ENCODE measurements at places on chromosomes 6 and 20. TPM values are rescaled to one million over a fixed set of nuclear protein-coding genes. Genes with fewer than 3 reads are reported as not detected.
A peak's percentile ranks its signal among the peaks of the same experiment; 100 is the strongest.

ADGB gene
- total RNA-seq: 34.6 TPM

HUS1B gene
- total RNA-seq: 0.83 TPM

CRIP3 gene
- total RNA-seq: not detected

DNA sequence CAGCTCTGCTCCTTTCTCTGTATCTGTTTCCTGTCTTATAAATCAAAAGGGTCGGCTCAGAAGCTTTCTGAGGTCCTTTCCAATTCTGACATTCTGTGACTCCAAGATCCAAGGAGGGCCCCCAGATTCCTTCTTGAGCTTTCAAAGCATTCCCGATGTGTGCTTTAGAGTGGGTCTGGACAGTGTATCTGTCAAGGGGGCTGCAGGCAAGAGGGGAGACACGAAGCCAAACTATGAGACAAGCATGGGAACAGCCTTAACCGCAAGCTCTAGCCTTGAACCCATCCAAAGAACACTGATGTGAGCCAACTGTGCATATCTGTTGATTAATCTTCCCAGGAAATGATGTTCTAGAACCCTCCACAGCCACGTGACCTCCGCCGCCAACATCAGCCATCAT lies 73.8 kb downstream of the TSHZ2 start:
- no peaks in the 10 kb centered on the region for H3K27me3 ChIP-seq
- H3K27ac ChIP-seq: no peak overlapping the region
- no peaks in the 10 kb centered on the region for H3K4me1 ChIP-seq
- H3K4me3 ChIP-seq: no peak overlapping the region
- no peak for DNase-seq
- H3K36me3 ChIP-seq: no peaks in the 10 kb centered on the region

DNA sequence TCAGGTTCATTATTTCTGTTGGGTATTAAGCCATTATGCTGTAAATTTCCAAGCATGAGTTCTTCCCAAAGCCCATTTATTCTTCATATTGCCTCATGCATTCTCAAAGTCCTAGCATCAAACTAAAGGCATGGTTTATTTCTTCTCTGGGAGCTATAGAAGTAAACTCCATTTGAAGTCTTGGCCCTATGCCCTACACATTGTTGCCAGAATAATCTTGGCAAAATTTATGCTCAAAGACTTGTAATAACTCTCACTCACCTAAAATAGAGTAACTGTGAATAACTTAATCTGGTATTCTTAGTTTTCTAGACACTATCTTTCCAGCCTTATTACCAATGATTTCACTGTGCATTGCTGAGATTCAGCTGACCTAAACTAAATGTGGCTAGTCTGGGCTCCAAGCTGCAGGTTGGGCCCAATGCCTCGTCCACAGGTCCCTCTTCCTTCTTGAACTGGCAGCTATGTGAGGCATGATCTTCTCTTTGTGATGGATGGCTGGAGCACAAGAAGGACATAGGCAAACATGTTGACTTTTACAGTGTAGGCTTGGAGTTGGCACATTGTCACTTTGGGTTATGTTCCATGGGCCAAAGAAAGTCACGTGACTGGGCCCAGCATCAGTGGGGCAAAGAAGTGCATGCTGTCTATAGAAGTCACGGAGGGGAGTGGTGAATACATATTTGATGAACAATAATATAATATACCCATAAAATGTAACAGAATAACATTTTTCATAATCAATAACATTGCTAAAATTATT lies 39.1 kb upstream of the ANKEF1 start:
- H3K27me3 ChIP-seq: no peaks in the 10 kb centered on the region
- H3K4me1 ChIP-seq: no peaks in the 10 kb centered on the region
- DNase-seq: no peak
- H3K36me3 ChIP-seq: no peaks in the 10 kb centered on the region
- H3K4me3 ChIP-seq: no peak overlapping the region

DNA sequence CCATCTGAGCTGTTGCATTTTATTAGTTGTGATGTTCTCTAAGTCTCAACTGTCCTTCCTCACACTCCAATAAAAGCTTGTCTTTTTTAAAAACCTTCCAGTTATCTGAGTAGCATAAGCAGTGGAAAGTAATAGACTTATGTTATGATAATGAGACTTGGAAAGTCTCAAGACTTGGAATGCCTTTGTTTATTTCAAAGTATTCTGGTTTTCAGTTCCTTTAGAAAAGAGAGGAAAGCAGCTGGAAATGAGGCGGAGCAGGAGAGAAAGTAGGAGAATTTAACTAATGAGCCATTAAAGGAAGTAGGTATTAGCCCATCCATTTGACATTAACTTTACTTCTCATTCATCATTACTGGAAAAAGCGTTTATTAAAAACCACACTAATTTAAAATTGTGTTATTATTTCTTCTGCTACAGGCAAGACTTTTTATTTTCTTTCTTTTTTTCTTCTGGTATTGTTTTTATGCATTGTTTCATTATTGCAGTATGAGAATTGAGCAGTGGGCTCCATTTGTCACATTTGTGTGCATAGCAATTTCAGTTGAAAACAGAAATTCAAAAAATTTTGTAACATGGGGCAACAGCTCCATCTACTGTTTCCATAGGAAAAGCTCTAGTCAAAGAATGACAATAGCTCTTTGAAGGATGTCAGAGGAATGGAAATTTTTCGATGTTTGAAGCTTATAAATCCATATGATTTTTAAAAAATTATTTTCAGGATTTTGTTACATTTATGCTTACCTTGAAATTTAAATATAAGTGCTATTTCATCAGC lies 194.8 kb downstream of the COL9A1 start:
- no peaks in the 10 kb centered on the region for H3K4me1 ChIP-seq
- no peaks in the 10 kb centered on the region for H3K36me3 ChIP-seq
- H3K4me3 ChIP-seq: no peak overlapping the region
- no peaks in the 10 kb centered on the region for H3K27me3 ChIP-seq
- H3K27ac ChIP-seq: no peak overlapping the region
- no peak for DNase-seq

GRCh38 chr6:90715093-90715655 lies 128.3 kb upstream of the MAP3K7 start:
- no peaks in the 10 kb centered on the region for H3K4me1 ChIP-seq
- peak; percentile 44 for DNase-seq
- H3K27ac ChIP-seq: no peak overlapping the region
- no peaks in the 10 kb centered on the region for H3K36me3 ChIP-seq
- no peaks in the 10 kb centered on the region for H3K27me3 ChIP-seq
- H3K4me3 ChIP-seq: no peak overlapping the region

DNA sequence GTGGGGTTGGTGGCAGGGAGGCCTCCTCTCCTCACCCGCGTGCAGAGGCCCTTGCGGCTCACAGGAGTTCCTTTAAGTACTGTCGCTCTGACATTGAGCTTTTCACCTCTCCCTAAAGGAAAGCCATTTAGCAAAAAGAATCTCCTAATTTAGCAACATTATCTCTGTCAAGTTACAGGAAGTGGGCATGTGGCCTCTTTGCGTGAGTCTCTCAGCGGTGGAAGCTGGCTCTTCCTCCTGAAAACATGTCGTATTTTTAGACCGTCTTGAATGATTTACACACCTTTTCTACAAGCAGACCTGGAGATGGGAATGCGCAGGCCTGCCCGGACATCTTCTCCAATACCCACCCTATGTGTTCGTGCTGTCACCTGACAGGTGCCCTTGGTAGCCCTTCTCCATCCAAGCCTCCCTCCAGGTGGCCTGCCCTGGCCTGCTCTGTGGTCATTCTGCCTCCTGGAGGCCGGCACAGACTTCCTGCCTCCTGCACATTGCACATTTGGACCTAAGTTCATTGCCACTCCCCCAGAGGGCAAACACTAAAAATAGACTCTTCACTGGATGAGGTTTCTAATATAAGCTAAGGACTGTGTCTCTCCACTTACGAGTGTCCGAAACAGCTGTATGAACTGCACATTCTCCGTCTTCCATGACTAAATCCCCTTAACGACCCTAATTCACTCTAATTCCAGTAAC lies 18.5 kb upstream of the PHACTR3 start:
- no peaks in the 10 kb centered on the region for H3K4me1 ChIP-seq
- H3K27me3 ChIP-seq: no peaks in the 10 kb centered on the region
- H3K36me3 ChIP-seq: no peaks in the 10 kb centered on the region

DNA sequence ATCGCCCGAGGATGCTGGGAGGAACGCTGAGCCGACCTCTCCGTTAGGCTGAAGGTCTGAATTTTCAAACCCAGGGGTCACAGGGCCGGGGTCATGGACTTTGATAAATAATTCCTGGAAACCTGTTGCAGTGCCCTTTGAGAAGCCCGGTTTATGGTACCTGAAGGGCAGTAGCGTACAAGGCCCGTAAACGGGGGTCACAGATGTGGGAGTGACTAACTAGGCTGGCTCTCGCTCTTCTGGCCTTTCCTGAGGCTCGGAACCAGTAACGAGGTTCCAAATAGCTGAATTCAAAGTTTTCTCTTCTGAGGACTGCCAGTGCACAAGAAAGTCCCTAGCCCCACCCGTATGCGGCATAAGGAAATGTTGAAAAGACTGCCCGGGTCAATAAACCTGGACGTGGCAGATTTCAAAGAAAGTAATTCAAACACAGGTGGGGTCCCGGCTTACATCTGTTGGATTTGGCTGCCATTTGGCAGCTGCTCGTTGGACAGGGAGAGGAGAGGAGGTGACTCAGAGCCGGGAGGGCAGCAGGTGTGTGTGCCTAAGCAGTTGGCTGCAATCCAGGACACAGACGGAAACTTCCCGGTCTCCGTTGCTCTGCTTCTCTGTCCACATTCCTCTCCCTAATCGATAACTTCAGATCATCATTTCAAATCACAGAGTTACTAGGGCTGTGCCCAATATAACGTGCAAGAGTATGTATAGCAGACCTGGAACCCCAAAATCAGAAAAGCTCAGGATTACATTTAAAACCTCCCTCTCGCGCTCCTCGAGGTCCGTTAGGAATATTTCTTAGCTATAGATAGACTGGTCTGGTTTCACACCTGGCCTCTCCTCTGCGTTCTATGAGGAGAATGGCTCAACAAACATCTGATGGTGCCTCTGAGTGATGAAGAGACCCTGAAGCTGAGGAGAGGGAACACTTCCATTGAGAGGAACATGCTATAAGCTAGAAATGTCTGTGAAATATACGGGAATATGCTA lies 765 bp upstream of the GMDS start:
- H3K4me3 ChIP-seq: peak overlapping the region; percentile 62
- H3K27me3 ChIP-seq: no peaks in the 10 kb centered on the region
- peak overlapping the region; percentile 95 for H3K27ac ChIP-seq
- peaks cover 15% of the 10 kb centered on the region for H3K4me1 ChIP-seq

GRCh38 chr20:50919567-50919966 lies 11.7 kb downstream of the ADNP start:
- peaks cover 94% of the 10 kb centered on the region for H3K4me1 ChIP-seq
- H3K4me3 ChIP-seq: no peak overlapping the region
- no peaks in the 10 kb centered on the region for H3K27me3 ChIP-seq
- no peaks in the 10 kb centered on the region for H3K36me3 ChIP-seq
- H3K27ac ChIP-seq: no peak overlapping the region
- peak; percentile 71 for DNase-seq

- no peaks in the 10 kb centered on the region for H3K27me3 ChIP-seq
- H3K4me1 ChIP-seq: peaks cover 24% of the 10 kb centered on the region
- H3K27ac ChIP-seq: peak overlapping the region; percentile 39
- no peaks in the 10 kb centered on the region for H3K36me3 ChIP-seq
- DNase-seq: peak; percentile 70
These were observed 41.7 kb upstream of the PIM1 start for GRCh38 chr6:37127961-37128862.

- no peaks in the 10 kb centered on the region for H3K36me3 ChIP-seq
- no peaks in the 10 kb centered on the region for H3K27me3 ChIP-seq
These were observed 701 bp downstream of the RFX6 start for GRCh38 chr6:116877743-116878142.
